ENCODE measurements at places on chromosomes 1 and 21.

GRCh38 chr1:99994496-99994895, 24.7 kb downstream of the SLC35A3 start:
- DNase-seq = no peak

GRCh38 chr1:102884238-102884637, 224.1 kb downstream of the COL11A1 start:
- no peak for DNase-seq

GRCh38 chr1:179038528-179039281, 13.0 kb downstream of the FAM20B start:
- no peak for DNase-seq

DNA sequence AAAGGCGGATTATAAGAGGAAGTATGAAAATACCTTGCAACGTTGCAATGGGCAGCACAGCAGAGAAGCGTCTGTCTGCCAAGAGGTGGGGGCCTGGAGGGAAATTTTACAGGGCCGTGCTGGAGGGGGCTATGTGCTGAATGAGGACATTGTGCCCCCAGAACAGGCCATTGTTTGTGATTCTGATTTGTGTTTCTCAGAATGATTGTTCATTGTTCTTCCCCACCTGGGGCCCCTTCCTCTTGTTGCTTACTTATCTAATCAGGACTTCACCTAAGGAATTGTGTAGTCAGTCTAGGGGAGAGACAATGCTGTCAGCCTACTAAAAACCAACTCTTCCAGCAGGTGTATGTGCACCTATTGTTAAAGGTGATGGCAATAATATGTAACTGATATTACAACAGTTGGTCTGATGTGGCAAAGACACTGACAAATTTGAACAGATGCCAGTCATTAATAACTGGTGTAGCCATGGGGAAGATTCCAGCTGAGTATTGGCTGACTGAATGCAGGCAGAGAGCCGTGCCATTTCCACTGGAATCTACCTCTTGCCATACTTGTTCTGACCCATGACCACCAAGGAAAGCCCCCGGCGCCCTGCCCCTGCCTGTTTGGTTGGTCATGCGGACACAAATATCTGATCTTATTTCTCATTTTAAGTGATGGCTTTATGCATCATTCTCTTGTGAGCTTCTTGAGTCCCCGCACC, 45.2 kb upstream of the PSEN2 start:
- DNase-seq = no peak

- no peak for DNase-seq
These were observed 107.5 kb upstream of the JUN start for GRCh38 chr1:58891347-58891746.

GRCh38 chr1:6353955-6354658, 39.5 kb downstream of the ACOT7 start:
- peak; percentile 55 for DNase-seq

DNA sequence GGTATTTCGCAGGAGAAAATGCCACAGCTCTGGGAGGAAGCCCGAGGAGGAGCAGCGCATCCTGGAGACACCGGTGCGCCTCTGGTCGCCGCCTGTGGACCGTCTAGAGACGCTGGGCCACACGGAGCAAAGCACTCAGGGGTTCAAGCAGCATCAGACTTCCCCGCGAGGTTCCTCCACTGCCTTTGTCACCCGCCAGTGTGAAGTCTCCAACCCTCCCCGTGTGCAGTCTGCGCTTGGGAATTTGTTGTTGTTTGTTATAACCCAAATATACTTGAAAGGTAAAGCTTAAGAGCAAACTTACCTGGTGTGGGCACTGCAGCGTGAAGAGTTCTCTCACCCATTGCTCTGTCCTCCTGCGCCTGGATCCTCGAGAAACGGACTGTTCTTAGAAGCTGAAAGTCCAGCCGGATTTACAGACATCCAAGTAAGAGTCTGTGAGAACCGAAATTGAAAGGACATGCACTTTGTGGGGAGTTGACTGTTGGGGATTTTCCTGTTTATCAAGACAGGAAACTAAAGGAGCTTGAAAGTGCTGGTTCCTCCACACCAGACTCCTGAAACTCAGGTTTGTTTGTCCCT, at the start of gene GBP4:
GBP4 (minus strand) TSS at position 452 of the 582 bp plus-strand sequence; CDS start at position 344, 108 bp downstream.
- no peak for DNase-seq

DNA sequence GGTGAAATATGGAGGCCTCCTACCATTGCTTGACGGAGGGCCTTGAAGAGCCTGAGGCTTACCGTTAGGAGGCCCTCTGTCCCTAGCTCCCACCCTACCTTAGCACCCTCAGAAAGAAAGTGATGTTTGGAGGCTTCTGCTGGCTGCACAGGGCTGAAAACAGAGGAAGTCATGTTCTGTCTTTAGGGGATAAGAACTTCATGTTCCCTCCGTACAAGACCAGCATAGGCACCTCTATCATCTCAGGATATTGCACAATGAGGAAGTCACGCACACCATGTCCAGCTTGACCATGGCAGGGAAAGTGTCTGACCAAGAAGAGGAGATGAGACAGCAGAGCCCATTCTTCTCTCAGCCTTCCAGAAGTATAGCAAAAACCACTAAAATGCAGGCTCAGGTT, 13.8 kb downstream of the ADORA3 start:
- no peak for DNase-seq

GRCh38 chr21:46554431-46555224, 50.3 kb downstream of the S100B start:
- DNase-seq = no peak

GRCh38 chr21:41387042-41387819, 25.4 kb downstream of the MX2 start:
- DNase-seq = no peak

DNA sequence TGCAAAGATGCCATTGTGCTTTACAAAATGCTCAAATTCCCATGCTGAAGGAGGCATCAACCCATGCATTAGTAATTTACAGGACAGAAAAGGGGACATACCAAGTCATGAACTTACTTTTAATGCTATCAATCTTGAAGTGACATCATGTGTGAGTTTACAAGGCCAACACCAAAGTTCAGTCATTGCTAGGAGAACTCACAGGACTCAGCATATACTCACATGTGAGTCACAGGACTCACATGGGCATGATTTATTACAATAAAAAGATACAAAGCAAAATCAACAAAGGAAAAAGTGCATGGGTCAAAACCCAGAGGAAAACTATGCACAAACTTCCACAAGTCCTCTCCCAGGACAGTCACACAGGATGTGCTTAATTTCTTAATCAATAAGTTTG, 1656.0 kb downstream of the MRPL39 start:
- DNase-seq = no peak

DNA sequence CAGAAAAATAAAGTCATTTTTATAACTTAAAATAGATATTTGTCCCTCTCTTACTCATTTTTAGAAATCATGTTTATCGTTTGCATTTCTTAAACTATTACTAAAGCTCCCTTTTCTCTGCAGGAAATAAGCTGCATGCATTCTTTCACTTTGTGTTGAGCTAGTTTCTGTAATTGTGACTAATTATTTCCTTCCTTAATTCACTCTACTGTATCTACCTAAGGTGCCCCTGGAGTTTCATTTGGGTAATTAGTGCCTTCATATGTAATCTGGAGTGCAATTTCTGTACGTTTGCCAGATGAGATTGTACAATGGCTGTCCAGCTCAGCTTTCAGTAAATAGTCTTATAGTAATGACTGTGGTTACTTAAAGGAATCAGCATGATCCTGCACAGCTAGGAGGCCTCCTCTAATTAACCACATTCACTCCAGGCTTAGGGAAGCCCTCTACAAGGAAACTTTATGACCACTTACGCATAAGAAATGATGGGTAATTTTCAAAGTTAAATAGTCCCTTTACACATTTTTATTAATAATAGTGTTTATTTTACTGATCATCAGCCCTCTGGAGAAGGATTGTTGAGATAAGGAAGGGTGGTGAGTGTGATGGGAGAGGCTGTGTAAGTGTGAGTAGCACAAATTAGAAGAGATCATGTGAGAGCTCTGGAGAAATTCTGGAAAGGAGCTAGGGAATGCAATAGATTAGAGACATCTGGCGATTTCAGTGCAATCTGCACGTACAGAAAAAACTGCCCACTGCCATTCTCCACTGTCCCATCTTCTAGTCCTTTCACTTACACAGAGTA, 86.8 kb downstream of the LRRC8C start:
- no peak for DNase-seq

DNA sequence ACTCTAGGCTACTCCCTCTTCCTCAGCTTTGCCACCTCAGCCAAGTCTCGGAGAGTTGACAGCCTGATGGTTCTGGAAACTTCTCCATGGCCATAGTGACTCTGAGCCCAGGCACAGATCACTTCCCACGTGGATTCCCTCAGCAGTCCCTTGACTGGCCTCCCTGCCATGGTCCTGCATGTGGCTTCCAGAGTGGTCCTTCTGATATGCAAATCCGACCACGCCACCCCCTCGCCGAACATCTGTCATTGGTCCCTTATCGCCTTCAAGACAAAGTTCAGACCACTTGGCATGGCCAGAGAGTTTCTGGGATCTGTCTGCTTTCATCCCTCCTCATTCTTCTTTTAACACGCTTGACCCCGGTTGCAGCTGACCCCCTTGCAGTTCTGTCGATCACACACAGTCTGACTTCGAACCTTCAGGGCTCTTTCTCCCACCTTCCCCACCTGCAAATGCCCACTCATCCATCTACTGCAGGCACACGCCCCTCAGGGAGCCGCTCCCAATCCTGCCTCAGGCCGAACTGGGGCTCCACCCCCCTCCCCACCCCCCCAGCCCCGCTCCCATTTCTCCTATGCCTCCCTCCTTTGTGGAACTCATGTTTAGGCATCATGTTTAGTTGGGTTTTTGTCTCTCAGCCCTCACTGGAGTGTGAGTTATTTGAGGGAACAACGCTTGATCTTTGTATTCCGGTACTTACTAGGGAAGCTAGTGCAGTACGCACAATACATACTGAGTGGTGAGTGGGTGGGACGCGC, 29.0 kb downstream of the KIAA1614 start:
- DNase-seq = no peak

DNA sequence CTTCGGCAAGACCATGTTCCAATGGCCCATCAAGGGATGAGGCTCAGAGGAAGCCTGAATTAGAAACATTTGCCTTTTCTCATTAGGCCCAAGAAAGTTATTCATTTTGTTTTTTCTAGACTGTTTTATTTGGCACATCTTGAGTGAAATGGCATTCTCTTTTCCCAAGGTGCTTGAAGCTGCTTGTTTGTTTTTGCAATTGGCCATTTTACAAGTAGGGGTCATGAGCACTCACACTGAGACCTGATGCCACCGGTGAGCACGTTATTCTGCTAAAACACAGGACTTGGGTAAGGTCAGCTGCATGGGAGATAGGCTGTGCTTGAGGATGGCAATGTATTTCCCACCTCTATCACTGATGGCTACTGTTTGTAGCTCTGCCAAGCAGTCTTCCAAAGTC, 128.1 kb downstream of the TBX15 start:
- DNase-seq = no peak

DNA sequence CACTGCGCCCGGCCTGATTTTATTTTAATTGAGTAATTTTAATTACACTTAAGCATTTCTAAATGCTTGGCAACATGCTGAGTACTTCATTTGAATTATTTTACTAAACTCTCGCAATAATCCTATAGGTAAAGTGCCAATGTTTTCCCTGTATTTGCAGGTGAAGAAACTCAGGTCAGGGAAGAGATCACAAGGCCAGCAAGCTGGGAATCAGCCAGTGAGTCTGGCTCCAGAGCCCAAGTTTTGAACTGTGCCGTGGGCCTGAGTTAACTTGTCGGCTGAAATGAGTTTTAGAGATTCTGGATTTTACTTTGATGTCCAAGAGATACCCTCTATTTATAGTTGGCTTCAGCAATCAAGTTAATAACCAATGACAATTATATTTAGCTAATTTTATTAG, 141.4 kb downstream of the CNIH3 start:
- no peak for DNase-seq

- DNase-seq = no peak
These were observed 15.5 kb upstream of the TFF3 start for GRCh38 chr21:42330380-42331371.

GRCh38 chr1:167797015-167797414, 75.2 kb downstream of the MPZL1 start:
- DNase-seq = peak; percentile 20

DNA sequence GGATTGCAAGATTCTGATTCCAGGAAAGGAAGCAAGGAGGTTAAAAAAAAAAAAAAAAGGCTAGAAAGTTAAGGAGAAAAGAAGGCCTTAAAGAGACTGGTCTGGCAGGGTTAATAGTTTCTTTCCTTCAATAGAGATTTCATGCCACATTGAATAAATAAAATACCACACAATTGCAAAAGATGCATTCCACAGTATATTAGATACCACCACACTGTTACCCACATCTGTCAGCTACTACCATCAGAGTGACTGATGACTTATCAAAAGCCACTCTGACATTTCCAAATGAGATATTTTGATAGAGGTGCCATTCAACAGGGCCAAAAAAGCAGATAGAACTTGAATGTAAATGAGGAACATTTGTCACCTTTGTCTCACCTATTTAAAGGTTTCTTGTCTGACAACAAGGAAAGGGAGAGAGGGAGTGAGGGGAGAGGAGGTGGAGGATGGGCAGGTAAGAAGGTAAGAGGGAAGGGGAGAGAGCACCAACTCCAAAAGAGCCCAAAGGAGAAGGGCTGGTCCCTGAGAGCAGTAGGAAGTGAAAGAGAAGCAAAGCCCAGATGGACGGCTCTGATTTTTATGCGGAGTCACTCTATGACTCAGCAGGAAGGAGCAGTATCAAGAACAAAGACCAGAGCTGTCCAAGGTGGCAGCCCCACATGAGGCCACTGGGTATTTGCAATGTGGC, 38.3 kb downstream of the LRRN2 start:
- DNase-seq = peak; percentile 62

DNA sequence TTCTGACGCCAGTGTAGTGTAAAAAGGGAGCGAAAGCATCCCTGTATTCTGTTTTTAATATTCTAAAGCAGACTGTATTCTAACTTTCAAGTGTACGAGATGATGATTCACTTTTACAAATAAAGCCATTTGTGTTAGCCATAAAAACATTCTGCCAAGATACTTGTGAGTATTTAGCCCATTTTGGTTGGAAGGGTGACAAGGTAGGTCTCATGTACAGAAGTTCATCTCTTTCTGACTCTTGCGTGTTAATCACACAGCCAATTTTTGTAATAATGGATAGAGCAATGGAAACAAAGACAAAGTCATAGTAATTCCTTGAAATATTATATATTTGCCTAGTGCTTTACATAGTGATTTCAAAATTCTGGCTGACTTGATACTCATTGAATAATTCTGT, 125.3 kb upstream of the GREM2 start:
- DNase-seq = no peak

DNA sequence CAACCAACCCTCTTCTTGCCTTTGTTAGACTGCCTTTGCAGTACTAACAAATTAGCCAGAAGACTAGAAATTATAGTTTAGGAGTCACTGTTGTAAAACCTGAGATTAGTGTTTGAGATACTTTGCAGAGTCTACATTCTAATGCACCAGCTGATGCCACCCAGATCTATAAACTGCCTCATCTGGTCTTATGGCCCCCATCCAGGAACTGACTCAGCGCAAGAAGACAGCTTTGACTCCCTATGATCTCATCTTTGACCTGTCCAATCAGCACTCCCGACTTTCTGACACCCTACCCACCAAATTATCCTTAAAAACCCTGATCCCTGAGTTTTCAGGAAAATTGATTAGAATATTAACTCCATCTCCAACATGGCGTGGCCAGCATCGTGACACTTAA, 334.6 kb downstream of the RGS7 start:
- DNase-seq = no peak

GRCh38 chr1:97186381-97186780, 464.8 kb downstream of the PTBP2 start:
- DNase-seq = no peak

- DNase-seq = peak; percentile 87
These were observed 93.4 kb upstream of the CSF3R start for GRCh38 chr1:36576118-36576517.
